ENCODE measurements at places on chromosomes 2 and 18.

- no peak for DNase-seq
These were observed 13.3 kb downstream of the RIF1 start for GRCh38 chr2:151422917-151423439.

- DNase-seq: peak; percentile 6
These were observed 48.9 kb downstream of the TGIF1 start for GRCh38 chr18:3498698-3499471.

GRCh38 chr2:176544991-176545956 is 276.0 kb downstream of the MTX2 start:
- no peak for DNase-seq

GRCh38 chr2:68807821-68808266 is 63.4 kb downstream of the BMP10 start:
- no peak for DNase-seq

DNA sequence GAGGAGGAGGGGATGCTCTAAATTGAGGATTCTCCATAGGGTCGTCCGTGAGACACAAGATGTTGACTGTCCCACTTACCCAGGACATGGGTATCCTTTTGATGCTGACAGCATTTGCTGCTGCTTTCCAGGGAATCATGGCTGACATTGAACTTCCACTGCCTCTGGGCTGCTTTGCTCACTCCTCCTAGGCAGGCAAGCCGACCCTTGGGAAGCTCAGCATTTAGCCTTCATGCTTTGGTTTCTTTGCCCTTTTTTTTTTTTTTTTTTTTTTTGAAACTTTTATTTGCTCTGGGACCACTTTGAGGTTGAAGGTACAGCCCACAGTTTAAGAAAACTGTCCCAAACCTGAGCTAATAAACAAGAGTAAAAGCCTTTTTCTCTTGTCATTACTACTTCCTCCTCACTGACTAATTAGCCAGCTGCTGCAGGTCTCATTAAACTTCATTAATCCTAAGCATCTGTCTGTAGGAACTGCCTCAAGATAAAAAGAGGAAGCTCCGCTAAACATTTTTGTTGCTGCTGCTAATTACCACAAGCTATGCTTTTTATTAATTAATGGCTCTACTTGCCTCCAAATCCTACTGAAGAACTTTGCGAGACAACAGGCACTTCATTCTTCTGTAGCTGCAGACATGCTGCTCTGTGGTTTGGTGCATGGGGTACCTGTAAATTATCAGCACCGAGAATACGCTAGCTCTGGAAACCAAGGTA is 125.4 kb downstream of the SPTBN1 start:
- DNase-seq: no peak

DNA sequence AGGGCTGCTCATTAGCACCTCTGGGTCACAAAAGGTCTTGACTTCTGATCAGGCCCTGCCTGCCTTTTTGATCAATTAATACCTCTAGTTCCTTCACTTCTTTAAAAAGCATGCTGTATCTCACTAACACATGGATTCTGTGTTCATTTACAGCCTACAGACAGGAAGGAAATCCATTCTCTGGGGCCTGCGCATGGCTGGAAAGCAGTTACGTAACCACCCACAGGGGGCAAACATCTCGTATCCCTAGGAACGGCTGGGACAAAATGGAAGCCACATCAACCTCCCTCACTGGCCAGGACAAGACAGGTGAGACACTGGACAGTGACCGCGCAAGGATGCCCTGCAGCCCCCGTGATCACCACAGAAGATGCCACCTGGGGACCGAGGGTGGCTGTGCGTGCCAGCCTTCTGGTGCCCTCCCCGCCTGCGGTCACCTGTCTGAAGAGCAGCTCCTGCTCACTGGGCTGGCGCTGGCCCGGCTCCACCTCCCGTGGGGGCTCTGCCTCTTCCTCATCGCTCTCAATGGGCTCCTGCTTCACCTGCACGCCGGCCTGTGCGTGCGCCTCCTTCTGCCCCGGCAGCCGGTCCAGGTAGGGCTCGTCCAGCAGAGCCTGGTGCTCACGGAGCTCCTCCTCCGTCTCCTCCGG is 266.9 kb downstream of the TWIST2 start:
- no peak for DNase-seq

- no peak for DNase-seq
These were observed 459.5 kb upstream of the CDH20 start for GRCh38 chr18:60873708-60874107.

GRCh38 chr2:100905132-100905805 is 85.3 kb downstream of the NPAS2 start:
- DNase-seq: no peak

DNA sequence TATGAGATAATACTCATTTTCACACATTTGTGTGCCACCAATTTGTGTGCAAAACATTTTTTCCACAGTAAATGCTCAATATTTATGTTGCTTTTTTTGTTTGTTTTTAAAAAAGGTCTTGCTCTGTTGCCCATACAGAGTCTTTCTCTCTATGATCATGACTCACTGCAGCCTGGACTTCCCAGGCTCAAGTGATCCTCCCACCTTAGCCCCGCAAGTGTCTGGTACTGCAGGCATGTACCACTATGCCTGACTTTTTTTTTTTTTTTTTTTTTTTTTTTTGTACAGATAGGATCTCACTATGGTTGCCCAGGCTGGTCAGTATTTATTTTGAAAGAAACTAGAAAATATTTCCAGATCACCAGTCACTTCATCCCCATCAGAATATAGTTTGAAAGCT is 297.8 kb upstream of the GYPC start:
- DNase-seq: no peak

- no peak for DNase-seq
These were observed 311.1 kb downstream of the NRXN1 start for GRCh38 chr2:50720697-50721315.

DNA sequence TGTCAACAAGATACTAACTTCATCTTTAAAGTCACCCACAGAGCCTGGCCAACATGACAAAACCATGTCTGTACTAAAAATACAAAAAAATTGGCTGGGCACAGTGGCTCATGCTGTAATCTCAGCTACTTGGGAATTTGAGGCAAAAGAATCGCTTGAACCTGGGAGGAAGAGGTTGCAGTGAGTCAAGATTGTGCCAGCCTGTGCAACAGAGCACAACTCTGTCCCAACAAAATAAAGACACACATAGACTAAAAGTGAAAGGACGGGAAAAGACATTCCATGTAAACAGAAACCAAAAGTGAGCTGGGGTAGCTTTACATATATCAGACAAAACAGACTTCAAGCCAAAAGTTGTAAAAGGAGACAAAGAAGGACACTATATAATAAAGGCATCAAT is 34.8 kb downstream of the USP34 start:
- no peak for DNase-seq

DNA sequence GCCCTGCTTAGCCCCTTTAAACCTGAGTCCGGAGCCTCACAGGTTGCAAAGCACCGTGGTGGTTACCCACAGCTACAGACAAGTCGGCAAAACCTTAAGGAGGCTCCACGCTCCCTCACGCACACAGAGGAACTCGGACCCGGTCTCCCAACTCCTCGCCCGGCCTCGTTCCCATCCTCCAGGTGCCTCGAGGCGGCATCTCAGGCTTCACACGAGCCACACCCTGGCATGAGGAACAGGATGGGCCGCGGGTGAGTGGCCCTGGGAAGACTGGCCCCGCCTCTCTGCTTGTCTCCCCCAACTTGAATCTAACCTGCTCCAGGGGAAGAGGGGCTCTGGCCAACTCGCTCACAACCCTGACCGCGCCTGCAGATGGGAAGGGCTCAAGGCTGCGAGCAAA is 97.4 kb downstream of the EIPR1 start:
- no peak for DNase-seq

DNA sequence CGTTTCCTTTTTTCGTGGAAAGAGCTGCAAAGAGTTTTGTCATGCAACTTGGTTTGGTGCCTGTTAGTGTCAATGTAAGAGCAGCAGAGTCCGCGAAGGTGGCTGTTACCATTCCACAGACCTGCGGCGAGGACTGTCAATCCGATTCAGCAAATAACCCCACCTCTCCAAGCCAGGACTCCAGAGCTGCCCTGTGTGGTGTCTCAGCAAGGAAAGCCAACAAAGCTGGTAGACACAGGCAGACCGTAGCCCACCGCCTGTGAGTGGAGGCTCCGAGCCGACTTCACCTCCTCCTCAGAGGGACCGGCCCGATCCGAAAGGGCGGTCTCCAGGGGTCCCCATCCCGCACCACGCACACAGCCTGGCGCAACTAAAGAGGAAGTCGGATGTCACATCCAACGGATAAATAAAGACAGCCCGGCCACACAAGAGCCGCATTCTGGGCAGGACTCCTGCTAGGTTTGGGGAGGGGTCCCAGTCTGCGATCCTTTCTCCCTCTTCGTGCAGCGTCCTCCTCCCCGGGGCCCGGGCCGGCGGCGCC is 819 bp downstream of the ANKRD44 start:
- DNase-seq: peak; percentile 44

- DNase-seq: no peak
These were observed 406.1 kb upstream of the DCC start for GRCh38 chr18:51933903-51934302.

DNA sequence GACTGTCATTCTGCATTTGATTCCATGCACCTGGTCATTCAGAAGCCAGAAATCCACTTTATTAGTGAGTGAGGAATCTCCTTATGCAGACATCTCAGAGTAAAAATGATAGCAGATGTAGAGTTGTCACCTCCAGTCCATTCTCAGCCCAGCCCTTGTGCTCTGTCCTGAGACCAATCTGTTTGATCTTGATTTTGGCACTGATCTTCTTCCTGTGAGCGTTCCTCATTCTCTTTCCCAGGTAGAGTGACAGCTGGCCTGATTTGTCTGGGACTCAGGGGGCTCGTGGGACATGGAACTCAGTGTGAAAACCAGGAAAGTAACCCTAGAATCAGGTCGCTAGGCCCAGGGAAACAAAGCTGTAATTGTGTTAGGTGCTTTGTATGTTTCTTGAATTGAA is 8.9 kb downstream of the ARHGAP25 start:
- no peak for DNase-seq

GRCh38 chr2:206442833-206443734 is at the start of gene ADAM23:
TSS of gene ADAM23 (plus strand) at chr2:206443532. CDS start at chr2:206443867, 335 bp downstream.
- peak; percentile 20 for DNase-seq

DNA sequence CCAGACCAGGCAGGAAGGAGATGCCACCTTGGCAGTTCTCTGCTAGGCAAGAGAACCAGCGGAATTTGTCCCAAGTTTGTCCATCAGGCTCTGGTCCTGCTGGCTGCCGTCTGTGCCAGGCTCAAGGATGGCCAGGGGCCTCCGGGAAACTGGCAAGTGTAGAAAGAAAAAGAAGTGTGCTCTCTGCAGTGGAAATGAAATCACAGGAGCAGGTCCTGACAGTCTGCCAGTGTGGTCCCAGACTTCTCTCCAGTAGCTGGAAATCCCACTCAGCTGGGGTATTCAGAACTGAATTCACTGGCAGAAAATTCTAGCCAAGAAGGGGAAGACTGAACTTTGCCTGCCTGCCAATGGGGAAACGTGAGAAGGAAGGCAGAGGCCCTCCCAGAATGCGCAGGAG is 91.0 kb downstream of the STPG4 start:
- DNase-seq: no peak

DNA sequence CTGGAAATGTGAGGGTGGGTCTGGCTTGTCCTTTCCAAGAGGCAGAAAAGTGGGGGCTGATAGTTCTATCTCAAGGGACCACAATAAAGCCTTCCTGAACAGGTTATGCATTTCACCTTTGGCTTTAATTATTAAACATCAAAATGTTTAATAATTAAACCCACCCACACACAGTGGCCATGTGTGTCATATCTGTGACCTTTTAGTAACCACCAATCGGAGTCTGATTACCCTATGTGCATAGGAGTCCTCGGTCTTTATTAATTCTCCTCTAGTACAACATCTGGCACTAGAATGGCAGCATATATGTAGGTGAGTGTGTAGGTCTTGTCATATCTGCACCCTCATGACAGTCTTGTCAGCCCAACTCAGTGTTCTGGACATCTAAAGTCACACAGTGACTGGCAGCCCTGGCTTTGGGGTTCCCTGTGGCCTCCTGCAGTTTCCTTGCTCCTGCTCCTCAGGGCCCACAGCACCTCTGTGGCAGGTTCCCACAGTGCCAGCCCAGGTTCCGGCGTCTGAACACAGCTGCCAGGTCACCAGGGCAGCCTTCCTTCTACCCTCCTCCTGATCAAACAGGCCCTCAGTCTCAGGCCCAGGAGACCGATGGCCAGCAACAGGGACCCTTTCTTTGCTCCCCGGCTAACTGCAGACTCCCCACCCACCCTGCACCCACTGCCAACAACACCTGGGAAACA is 100.9 kb downstream of the MTCL1 start:
- DNase-seq: no peak

DNA sequence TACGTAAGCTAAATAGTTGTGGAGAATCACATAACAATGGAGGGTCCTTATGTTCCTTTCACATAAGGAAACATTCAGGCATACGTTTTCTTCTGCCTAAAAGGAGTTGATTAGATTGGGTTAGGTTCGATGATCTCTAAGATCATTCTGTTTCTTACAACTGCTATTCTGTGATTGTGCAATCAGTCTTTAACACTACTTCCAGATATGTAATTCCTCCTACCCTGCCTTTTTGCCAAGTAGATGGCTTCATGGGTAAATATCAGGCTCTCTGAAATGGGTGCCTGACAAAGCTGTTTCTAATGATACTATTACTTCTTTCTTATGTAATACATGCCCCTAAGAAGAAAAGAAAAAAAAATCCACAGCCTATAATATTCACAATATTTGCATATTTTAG is 321.5 kb downstream of the XIRP2 start:
- no peak for DNase-seq

DNA sequence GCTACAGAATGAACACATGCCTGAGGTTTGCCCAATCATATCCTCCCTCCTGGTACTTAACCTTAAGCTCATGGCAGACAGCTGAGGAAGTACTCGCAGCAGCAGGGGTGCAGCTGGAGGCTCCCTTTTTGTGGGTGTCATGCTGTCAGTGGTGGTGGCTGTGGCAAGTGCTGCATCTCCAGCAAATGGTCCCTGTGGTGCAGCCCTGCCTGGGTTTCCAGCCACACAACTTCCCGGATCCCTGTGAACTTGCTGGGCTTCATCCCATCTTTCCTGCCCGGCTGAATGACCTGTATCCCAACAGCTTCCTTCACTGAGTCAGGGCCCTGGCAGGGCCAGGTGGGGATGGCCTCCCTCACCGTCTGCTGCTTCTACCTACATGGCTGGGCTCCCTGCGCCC is 5.0 kb downstream of the TMEM185B start:
- DNase-seq: no peak

- no peak for DNase-seq
These were observed 108.8 kb downstream of the DOCK10 start for GRCh38 chr2:224933431-224933830.

DNA sequence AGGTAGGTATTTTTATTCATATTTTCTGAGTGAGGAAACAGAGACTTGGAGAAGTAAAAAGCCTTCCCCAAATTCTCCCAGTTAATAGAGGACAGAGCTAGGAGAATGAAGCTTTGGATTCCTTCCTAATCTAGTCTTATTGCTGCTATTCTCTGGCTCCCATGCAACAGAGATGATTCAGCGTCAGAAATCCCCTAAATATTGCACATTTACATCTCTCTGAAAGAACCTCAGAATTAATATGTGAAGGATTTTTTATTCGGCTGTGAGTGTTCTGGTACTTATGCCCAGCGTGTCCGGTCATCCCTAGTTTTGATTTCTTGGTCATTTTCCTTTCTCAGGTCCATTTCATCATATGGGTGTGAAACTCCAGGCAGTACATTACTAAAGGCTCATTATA is 91.2 kb upstream of the SESTD1 start:
- no peak for DNase-seq

- no peak for DNase-seq
These were observed 1452.1 kb downstream of the SUCLG1 start for GRCh38 chr2:83006961-83007360.
